Anterior cingulate cortex (tissue), 58 donors: ENCODE measurements at places on chromosomes 2 and 18.

DNA sequence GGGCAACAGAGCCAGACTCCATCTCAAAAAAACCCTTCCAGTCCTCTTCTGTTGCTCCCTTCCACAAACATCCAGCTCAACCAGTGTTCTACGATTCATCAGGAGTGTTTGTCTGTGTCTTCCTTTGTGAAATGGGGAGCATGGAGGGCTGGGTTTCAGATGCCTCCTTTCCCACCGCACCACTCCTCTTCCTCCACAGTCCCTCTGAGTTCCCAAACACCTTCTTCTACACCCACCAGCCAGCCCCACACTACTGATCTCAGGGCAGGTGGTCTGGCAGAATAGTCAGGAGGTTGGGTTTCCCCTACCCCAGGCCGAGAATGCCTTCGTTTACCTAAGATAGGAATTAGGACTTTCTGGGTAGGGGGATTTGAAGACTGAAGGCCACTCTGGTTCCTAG, 36.9 kb downstream of the NGEF start:
- DNase-seq: no peak

- no peak for DNase-seq
Observed at GRCh38 chr2:122150524-122151280, 395.3 kb downstream of the TSN start.

DNA sequence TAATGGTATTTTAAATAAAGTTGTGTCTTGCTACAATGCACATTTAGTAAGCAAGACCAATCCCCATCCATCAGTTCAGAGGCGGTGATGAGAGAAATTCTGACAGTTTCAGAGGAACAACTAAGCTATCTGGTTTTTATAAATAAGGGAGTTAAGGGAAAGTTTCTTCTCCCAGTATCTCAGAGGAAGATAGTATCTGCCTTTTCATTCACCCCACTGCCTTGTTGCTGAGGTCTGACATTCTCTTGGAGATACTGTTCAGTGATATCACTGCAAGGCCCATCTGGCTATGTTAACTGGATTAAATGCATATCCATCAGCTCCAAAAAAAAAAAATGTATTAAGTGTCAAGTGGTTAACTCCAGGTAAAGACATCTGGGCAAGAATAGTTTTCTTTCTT, 47.9 kb downstream of the RBMS1 start:
- no peak for DNase-seq

GRCh38 chr2:101348883-101349282, 38.4 kb downstream of the CREG2 start:
- no peak for DNase-seq

DNA sequence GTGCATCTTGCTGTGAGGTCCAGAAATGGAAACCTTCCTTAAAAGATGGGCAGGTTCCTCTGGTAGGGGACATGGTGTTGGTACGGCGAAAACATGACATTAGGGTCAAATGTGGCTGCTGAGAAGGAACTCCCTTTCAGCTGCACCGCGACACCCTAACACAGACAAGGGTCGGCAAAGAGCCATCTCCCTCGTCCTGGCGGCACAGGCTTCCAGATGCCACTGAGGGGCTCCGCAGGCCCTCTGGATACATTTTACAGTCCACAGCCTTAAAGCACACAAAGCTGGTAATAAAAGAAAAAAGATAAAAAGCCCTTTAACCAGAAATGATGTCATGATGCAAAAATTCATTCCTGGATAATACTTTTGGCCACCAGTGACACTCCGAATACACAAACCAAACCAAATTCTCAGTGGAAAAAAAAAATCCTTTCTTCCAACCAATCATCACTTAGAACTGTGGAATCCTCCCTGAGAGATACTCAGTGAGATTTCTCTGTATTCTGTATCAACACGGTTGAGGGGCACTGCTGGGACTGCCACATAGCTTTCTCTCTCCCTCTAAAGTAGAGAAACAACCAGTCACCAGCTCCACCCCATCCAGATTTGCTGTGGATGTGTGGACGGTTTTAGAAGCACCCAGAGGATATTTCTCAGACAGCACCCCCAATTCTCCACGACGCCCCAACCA, 174.8 kb downstream of the HDAC4 start:
- no peak for DNase-seq

DNA sequence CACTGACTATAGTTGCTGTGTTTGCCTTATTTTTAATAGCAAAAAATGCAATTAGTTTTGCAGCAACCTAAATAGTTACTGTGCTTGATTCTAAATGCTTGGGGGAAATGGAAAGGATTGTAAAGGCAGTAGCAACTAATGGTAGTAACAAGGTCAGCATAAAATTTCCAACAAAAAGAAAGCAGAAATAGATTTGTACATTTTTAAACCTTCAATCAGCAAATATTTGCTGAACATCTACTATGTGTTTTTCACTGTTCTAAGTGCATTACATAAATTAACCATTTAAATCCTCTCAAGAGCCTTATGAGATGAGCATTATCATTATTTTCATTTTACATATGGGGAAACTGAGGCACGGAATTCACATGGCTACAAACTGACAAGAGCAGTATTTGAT, 308.0 kb upstream of the UBE2E3 start:
- no peak for DNase-seq

DNA sequence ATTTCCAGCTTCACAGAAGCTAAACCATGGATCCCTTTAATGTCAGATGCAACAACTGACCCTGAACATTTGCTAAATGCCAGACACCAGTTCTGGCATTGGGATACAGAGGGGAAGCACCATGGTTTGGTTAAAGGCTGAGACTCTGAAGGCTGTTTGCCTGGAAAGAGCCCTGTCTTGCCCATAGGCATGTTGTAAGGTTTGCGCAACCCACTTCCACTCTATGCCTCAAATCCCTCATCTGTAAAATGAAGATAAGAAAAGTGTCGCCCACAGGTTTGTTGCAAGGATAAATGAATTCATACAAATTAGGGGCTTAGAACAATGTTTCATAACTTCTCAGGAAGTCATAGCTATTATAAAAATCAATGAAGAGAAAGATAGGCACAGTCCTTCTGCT, 380.9 kb upstream of the GYPC start:
- no peak for DNase-seq

GRCh38 chr2:74413001-74413698, 8.3 kb downstream of the C2orf81 start:
- no peak for DNase-seq

DNA sequence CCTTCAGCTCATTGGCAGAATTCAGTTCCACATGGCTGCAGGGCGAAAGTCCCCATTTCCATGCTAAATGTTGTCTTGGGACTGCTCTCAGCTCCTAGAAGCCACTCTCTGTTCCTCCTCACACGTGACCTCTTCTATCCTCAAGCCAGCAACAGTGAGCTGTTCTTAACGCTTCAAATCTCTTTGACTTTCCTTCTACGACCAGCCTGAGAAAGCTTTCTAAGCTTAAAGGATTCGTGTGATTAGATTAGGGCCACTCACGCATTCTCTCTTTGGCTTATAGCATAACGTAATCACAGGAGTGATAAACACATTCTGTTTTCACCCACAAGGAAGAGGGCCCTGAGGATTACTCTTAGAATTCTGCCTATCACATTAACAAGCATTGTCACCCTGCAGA, 29.8 kb upstream of the LAMA1 start:
- no peak for DNase-seq

DNA sequence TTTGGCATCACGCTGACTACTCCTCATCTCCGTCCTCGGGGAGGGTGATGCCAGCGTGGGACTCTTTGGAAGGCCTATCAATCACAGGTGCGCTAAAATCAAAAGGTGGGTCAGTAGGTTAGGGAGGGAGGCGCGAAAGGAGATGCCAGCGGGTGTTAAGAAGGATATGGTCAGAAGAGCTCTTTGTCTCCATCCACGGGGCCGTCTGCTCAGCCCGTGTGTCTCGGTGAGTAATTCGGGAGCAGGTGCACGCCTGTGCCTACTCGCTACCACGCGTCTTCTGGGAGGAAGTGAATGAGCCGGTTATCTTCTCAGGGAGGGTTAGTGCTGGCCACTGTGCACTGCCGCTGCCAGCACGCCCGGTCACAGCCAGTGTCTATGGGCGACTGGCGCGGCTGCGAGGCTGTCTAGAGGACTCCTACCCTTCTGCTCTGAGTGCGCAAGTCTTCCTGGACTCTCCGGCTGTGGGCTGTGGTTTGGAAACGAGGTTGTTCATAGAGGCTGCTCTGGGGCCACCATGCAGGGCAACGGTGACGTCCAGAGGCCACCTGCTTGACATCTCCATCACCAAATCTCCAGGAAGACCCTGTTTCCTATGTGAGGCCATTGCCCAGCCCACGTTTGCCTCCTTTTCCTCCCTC, 153.4 kb downstream of the MBP start:
- no peak for DNase-seq

DNA sequence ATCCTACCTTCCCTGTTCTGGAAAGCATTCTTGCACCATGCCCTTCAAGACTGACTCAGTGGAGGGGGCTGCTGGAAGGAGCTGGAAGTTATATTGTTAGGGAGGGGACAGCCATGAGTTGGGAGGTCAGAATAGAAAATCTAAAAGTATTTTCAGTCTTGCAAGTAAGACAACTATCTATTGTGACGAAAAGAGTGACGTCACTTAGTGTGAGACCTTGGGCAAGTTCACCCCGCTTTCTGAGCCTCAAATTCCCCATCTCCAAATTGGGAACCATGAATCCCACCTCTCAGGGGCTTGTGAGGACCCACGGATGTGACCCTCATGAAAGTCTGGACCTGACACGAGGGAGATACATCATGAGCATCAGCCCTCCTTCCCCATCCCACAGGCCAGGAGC, 46.5 kb downstream of the FOSL2 start:
- DNase-seq: no peak

DNA sequence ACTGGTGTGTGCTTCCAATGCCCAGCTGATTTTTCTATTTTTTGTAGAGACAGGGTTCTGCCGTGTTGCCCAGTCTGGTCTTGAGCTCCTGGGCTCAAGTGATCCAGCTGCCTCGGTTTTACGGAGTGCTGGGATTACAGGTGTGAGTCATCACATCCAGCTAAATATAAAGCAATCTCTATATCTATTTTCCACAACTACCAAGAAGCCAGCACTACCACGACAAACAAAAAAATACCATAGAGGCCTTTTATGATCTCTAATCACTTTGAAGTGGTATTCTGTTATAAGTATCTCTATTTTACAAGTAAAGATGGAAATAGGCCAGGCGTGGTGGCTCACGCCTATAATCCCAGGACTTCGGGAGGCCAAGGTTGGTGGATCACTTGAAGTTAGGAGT, 34.7 kb downstream of the C2orf74 start:
- DNase-seq: no peak

GRCh38 chr2:183459466-183459865, 335.2 kb downstream of the NUP35 start:
- DNase-seq: no peak

DNA sequence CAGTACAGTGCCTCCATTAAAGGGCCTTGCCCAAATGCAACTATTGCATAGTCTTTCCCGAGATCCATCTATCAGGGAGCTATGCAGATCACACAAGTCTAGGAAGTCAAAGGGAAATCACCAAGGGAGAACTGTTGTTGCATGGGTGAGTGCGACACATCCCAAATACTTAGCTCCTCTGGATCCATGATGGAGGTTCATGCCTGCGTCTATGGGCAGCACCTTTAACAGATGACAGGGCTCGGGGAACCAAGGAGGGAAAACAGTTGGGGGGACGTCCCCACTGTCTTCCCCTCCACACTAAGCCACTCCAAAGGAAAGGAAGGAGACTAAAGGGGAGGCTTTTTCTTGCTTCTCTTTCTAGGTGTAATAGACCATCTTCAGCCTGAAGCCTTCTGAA, 552.8 kb upstream of the PKDCC start:
- no peak for DNase-seq

- no peak for DNase-seq
Observed at GRCh38 chr2:202203348-202203747, 35.0 kb downstream of the SUMO1 start.

DNA sequence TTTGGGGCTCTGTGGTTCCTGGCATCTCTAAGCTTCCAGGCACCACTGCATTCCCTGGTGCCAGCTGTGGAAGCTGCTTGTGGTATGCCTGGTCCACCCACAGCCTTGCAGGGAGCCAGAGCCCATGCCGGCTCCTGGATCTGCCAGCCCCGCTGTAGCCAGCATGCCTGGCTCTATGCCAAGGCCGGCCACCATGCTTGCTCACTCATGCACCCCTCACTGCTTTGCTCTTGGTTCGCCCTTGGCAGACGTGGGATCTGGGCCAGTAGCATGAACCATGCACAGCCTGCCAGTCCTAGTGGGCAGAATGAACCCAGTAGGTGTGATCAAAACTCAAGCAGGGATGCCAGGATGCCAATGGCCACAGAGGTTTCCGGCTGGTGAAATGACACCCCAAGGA, 634.2 kb upstream of the TMEFF2 start:
- DNase-seq: no peak

GRCh38 chr2:32591669-32592463, 36.0 kb upstream of the TTC27 start:
- no peak for DNase-seq

GRCh38 chr2:8103085-8103708, 578.7 kb upstream of the ID2 start:
- no peak for DNase-seq

GRCh38 chr2:180647621-180648020, 332.8 kb upstream of the UBE2E3 start:
- no peak for DNase-seq

- DNase-seq: no peak
Observed at GRCh38 chr2:10903861-10904210, 7.9 kb upstream of the KCNF1 start.

DNA sequence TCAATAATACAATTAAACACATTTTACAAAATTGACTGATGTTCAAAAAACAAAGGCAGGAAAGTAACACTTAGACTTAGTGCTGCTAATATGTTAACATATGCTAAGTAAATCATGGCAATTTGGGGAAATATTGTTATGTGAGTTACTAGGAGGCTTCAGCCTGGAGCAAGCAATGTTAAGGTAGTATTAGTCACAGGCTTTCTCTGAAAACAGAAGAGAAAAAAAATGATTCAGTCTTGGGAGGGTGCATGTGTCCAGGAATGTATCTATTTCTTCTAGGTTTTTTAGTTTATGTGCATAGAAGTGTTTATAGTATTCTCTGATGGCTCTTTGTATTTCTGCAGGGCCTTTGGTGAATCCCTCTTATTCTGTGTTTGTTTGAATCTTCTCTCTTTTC, 345.8 kb upstream of the TFPI start:
- DNase-seq: no peak

DNA sequence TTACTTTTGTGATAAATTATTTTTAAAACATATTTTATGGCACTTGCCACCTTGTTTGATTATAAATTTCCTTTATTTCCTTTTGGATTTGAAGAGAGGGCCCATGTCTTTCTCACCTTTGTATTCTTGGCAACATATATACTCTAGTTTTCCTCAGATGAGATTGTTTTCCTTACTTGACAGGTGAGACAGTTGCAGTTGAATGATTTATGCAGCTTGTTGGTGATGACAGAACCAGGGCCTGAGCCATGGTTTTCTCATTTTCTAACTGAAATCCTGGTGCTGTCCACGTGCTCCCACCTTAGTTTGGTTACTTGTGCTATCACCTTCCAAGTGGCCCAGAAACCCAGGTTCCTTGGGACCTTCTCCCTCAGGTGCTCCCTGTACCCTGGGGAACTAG, 58.2 kb downstream of the TTC39C start:
- no peak for DNase-seq
